Stomach (tissue), 19 donors: ENCODE measurements at places on chromosomes 5 and 9. TPM values are rescaled to one million over a fixed set of nuclear protein-coding genes. Genes with fewer than 3 reads are reported as not detected.

- no peak overlapping the region for H3K4me3 ChIP-seq
- H3K36me3 ChIP-seq = no peaks in the 10 kb centered on the region
- no peak overlapping the region for H3K27ac ChIP-seq
- H3K27me3 ChIP-seq = no peaks in the 10 kb centered on the region
These were observed 15.0 kb upstream of the SREK1 start for GRCh38 chr5:66129144-66129543.

GRCh38 chr9:12544700-12545099 lies 148.5 kb upstream of the TYRP1 start:
- no peak overlapping the region for H3K27ac ChIP-seq
- H3K4me3 ChIP-seq = no peak overlapping the region
- H3K36me3 ChIP-seq = no peaks in the 10 kb centered on the region
- H3K4me1 ChIP-seq = no peaks in the 10 kb centered on the region
- no peak for DNase-seq

GRCh38 chr5:102975457-102976182 lies 144.3 kb downstream of the GIN1 start:
- no peak for DNase-seq
- H3K36me3 ChIP-seq = no peaks in the 10 kb centered on the region
- no peak overlapping the region for H3K4me3 ChIP-seq
- H3K27me3 ChIP-seq = no peaks in the 10 kb centered on the region

DNA sequence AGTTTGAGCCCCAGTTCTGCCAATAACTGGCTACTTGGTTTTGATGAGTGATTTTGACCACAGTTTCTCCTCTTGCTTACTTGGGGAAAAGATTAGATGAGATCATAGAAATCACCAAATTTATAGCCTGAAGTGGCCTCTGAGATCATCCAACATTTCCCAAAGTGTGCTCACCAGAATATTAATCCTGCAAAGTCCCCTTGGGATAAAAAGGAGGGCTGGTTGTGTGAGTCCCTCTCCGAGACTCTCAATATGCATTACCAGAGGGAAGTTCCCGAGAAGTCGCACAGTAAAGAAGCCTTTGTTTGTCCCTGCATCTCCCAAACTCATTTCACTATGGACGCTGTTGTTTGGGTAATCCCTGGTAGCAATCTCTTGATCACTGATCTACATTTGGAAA lies 88.4 kb upstream of the ADRA1B start:
- DNase-seq = no peak
- H3K27me3 ChIP-seq = no peaks in the 10 kb centered on the region
- H3K36me3 ChIP-seq = no peaks in the 10 kb centered on the region
- H3K27ac ChIP-seq = no peak overlapping the region

DNA sequence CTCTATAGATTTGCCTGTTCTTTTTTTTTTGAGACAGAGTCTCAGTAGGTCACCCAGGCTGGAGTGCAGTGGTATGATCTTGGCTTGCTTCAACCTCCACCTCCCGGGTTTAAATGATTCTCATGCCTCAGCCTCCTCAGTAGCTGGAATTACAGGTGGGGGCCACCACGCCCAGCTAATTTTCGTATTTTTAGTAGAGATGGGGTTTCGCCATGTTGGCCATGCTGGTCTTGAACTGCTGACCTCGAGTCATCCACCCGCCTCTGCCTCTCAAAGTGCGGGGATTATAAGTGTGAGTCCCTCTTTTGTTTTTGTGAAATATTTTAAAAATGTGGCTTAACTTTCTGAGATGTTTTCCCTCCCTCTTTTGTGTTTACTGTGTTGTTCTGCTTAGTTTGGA lies 29.2 kb downstream of the HSPA4 start:
- H3K27ac ChIP-seq = no peak overlapping the region
- H3K4me1 ChIP-seq = no peaks in the 10 kb centered on the region
- no peaks in the 10 kb centered on the region for H3K27me3 ChIP-seq
- peaks cover 78% of the 10 kb centered on the region for H3K36me3 ChIP-seq

GRCh38 chr5:25573691-25574090 lies 928.9 kb upstream of the CDH10 start:
- DNase-seq = no peak
- no peaks in the 10 kb centered on the region for H3K36me3 ChIP-seq

DNA sequence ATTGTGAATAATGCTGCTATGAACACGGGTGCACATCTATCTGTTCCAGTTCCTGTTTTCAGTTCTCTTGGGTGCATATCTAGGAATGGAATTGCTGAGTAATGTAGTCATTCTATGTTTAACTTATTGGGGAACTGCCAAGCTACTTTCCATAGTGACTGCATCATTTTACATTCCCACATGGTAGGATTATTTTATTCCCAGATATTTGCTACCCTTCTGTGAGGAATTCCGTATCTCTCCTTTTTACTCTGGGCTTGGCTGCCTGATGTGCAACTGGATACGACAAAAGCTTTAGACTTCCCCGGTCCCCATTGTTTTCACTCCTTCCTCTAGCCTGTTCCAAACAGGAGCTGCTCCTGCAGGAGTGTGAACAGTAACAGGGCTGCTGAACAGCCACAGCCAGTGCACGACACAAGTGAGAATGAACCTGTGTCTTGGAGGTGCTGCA lies 7.2 kb downstream of the TAS2R1 start:
- H3K4me1 ChIP-seq = peaks cover 32% of the 10 kb centered on the region
- H3K27ac ChIP-seq = no peak overlapping the region
- peak; percentile 72 for DNase-seq
- no peak overlapping the region for H3K4me3 ChIP-seq
- no peaks in the 10 kb centered on the region for H3K36me3 ChIP-seq

DNA sequence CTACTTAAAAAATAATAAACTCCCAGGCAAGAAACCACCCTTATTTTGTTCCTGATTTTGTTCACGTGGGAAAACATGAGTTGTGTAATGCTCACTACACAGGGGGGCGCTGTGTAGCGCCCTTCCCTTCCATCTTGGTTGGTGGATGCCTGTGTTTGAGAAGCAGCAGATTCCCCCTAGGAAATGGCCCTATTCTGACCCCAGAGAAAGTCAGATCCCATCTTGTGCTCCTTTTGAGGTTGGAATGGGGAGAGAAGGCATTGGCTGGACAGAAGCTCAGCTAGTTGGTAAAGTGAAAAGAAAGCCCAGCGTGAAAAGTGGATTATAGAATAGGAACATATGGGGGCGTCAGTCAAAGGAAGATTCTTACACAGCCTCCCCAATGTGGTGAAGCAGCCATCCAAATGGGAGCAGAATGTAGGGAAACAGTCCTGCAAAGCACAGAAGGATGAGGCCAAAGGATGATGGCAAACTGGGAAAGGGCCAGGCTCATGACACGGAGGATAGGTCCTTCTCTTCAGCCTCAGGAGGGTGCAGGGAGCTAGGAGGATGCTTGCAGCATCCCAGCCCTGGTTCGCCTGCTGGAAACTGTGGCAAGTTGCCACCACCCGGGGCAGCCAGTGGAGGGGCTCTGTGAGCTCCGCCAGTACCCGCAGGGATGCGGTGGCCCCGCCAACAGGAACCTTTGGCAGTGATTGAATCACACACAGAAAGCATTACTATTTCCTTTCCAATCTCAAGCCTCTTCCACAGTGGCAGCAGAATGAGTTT lies 314.2 kb upstream of the DAP start:
- H3K27me3 ChIP-seq = no peaks in the 10 kb centered on the region
- no peak overlapping the region for H3K27ac ChIP-seq
- no peaks in the 10 kb centered on the region for H3K36me3 ChIP-seq
- no peaks in the 10 kb centered on the region for H3K4me1 ChIP-seq
- H3K4me3 ChIP-seq = no peak overlapping the region
- DNase-seq = no peak

DNA sequence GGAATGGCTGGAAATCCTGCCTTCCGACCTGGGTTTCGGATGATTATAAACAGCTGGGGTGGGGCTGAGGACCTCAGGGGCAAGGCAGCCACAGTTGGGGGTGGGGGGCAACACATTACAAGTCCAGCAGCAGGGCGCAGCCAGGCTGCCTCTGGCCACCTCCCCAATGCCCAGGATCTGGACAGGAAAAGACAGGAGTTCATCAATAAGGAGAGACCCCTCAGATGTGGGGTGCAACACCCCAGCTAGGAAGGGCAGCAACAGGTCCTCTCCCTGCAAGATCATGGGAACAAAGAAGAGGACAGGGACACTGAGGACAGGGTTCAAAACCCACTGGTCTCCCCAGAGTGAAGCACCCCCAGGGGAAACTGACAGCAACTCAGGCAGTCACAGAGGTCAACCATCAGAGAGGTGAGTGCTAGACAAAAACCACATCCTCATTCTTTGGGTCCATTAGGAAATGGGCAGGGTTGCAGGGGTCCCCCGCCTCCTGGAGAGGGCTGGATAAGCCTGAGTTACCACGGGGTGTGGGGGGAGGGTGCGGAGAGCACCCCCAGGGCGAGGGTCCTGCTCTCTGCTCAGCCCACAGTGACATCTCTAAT lies 33.5 kb downstream of the SEMA4D start:
- H3K4me1 ChIP-seq = peaks cover 87% of the 10 kb centered on the region
- no peak overlapping the region for H3K4me3 ChIP-seq
- H3K27ac ChIP-seq = peak overlapping the region; percentile 80
- DNase-seq = no peak
- H3K27me3 ChIP-seq = no peaks in the 10 kb centered on the region

DNA sequence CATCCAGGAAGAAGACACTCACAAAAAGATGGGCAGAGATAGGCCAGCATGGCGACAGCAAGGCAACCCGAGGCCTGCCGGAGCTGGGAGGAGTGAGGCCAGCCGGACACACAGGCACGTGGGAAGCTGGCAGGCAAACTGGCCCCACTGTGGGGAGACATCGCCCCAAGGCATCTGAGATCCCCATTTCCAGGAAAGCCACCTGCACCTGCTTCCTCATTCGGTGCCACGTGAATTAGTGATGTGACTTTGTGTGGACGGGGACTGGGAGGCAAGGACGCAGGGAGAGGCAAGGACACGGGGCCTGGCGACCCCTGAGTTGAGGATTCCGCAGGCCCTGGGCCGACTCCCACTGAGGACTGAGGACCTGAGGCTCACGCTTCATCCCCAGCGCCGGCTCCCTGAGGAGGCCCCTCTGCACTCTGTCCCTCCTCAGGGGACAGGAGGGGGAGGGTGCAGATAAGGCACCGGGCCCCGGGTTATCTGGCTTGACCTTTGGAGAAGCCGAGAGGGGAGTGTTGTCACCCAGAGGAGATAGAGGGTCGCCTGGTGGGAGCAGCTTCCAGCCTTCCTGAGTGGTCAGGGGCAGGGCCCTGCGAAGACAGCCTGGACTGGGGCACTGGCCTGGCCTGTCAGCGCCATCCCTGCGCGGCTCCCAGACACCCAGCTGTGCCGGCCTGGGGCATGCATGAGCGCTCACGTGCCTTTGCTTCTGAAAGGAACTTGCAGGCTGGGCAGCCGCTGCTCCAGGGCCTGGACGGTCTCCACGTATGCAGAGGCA lies 39.7 kb downstream of the NDUFS6 start:
- H3K36me3 ChIP-seq = no peaks in the 10 kb centered on the region
- H3K27me3 ChIP-seq = peaks cover 28% of the 10 kb centered on the region
- DNase-seq = no peak
- no peaks in the 10 kb centered on the region for H3K4me1 ChIP-seq
- H3K27ac ChIP-seq = no peak overlapping the region
- H3K4me3 ChIP-seq = no peak overlapping the region

GRCh38 chr9:89655990-89656657 lies 51.3 kb downstream of the GADD45G start:
- no peaks in the 10 kb centered on the region for H3K27me3 ChIP-seq
- no peaks in the 10 kb centered on the region for H3K36me3 ChIP-seq
- peaks cover 22% of the 10 kb centered on the region for H3K4me1 ChIP-seq
- H3K4me3 ChIP-seq = no peak overlapping the region

DNA sequence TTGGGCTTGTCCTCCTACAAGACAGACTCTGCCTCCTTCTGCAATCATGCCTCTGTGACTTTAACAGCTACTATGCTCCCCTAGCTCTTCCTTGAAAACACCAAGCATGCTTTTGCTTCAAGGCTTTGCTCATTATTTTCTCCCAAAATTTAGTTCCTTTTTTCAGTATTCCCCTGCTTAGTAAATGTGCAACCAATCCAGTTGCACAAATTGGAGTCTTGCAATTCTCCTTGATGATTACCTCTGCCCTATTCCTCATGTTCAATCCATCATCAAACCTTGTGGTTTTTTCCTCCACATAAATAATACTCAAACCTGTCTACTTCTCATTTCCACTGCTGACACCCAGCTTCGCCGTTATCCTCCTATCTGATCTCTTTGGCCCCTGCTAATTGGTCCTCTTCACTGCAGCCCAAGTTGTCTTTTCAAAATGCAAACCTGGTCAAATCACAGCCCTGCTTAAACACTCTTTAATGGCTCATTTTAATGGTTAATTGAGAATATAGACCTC lies 296.3 kb downstream of the CWC27 start:
- H3K4me1 ChIP-seq = peaks cover 20% of the 10 kb centered on the region
- H3K4me3 ChIP-seq = no peak overlapping the region
- DNase-seq = no peak
- no peak overlapping the region for H3K27ac ChIP-seq
- H3K36me3 ChIP-seq = no peaks in the 10 kb centered on the region
- no peaks in the 10 kb centered on the region for H3K27me3 ChIP-seq

GRCh38 chr5:133927300-133928180 lies 40.9 kb downstream of the C5orf15 start:
- DNase-seq = no peak
- H3K27ac ChIP-seq = peak overlapping the region; percentile 28
- no peaks in the 10 kb centered on the region for H3K27me3 ChIP-seq

DNA sequence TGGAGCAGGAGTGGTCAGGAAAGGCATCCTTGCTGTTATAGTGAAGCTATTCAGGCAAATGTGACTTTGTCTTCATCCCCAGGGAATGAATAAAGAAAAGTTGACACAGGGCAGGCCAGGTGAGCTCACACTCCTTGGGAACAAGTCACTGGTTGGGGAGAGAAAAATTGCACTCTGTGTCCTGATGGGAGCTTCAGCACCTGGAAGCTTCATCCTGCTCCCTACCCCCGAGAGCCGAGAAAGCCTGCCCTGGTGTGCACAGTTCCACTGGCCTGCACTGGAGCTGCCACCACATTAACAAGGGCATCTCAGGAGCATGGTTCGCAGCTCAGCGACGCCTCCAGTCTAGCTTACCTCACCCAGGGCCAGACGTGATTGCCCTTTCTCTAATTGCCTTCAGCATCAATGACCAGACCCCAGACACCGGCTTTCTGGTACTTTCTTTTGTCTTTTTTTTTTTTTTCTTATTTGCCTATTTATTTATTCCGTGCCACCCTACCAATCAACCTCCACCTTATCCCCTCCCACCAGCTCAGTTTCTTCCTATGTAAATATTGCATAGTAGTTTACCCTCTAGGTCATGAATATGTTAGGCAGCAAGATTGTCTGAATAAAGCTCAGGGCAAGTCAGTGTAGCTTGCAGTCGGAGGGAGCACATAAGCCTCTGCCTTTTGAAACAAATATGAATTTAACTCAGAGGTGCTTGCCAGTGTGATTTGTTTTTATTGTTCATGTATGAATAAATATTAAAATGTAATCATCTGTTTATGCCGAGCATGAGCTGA lies 87.4 kb downstream of the DOCK2 start:
- no peaks in the 10 kb centered on the region for H3K4me1 ChIP-seq
- DNase-seq = no peak
- H3K36me3 ChIP-seq = no peaks in the 10 kb centered on the region
- H3K27me3 ChIP-seq = no peaks in the 10 kb centered on the region

GRCh38 chr9:1285526-1285925 lies 235.4 kb downstream of the DMRT2 start:
- H3K27me3 ChIP-seq = no peaks in the 10 kb centered on the region
- no peak overlapping the region for H3K4me3 ChIP-seq
- no peaks in the 10 kb centered on the region for H3K36me3 ChIP-seq
- no peak overlapping the region for H3K27ac ChIP-seq
- H3K4me1 ChIP-seq = no peaks in the 10 kb centered on the region
- no peak for DNase-seq

The C7 gene
- total RNA-seq = 317 TPM

The LRRC19 gene
- total RNA-seq = not detected

The PTRH1 gene
- total RNA-seq = 50.4 TPM

The TMC1 gene
- not detected for total RNA-seq

The CDK7 gene
- not detected for total RNA-seq

The ANXA1 gene
- 67.2 TPM for total RNA-seq

The TXNDC8 gene
- total RNA-seq = not detected

The TESK1 gene
- 51.8 TPM for total RNA-seq
